ENCODE measurements at places on chromosomes 11 and 22. TPM values are rescaled to one million over a fixed set of nuclear protein-coding genes. Genes with fewer than 3 reads are reported as not detected.

The UBQLNL gene
- not detected for total RNA-seq

DNA sequence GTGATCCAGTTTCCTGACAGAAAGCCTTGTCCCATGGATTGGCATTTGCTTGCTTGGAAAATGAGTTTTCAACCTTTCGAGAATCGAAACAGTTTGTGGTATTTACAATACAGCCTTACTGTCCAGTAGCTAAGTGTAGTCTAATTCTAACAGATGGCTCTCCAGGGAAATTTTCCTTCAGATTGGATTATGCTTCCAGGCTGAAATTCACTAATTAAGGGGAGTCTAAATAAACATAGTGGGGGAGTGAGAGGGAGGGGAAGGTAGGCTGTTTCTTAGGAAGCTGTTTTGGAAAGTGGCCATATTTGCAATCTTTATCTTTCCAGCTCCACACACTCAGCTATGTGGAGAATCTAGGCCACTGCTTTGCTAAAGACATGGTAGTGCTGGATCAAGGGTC lies 81.3 kb downstream of the SYT9 start:
- no peak for DNase-seq

DNA sequence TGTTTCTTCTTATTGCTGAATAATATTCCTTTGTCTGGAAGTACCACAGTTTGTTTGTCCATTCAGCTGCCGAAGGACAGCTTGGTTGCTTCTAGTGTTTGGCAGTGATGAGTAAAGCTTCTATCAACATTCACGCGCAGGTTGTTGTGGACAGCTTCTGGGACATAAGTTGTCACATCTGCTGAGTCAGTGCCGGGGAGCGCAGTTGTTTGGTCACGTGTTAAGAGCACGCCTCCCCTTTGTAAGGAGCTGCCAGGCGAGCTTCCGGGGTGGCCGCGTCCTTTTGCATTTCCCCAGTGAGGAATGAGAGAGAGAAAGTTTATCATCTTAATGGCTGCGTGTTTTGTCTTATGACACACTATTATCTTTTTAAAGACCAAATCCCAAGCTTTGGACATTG lies 30.3 kb downstream of the SAMM50 start:
- no peak for DNase-seq

GRCh38 chr11:67022961-67023956 lies at the start of gene SYT12:
Gene SYT12, plus strand, starts transcription at chr11:67023134. Its CDS starts 7,011 bp downstream, at chr11:67030145.
- DNase-seq = peak; percentile 64

DNA sequence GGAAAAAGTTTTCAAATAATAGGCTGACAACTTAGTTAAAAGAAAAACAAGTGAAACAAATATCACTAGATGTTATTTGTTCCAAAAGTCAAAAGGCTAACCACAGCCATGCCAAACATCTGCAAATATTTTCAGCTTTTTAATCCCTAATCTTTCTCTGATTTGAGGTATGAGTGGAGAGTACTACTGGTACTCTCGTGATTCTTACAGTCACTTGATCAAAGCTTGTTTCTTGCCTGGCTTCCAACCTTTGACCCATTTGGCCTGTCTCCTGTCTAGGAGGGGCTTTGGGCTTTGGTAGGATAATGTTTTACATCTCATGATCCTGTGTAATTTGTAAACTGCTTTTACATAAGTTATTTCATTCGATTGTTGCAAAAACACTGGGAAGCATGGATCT lies 301.8 kb upstream of the SORL1-AS1 start:
- DNase-seq = no peak

GRCh38 chr11:130642994-130643393 lies 194.5 kb downstream of the ADAMTS15 start:
- no peak for DNase-seq

- DNase-seq = no peak
These were observed 31.8 kb downstream of the YPEL1 start for GRCh38 chr22:21703684-21704316.

GRCh38 chr11:20056950-20057943 lies 103.0 kb downstream of the DBX1 start:
- no peak for DNase-seq

The PGA4 gene
- total RNA-seq = not detected

DNA sequence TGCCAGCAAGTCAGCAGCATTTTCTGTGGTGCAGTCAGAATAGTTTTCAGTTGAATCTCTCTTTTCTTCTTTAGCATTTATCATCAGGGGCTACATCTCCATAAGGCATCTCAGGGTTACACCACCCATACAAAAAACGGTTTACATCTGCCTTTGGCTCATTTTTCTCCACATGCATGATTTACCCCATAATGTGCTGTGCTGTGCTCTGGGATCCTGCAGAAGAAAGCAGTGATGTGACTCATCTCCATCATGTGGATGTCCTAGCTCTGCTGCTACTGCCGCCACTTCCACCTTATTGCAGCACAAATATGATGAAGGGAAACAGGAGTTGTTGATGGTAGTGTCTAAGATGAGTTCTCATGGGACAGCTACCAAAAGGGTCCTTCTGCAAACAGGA lies 30.0 kb upstream of the CCDC179 start:
- no peak for DNase-seq

The CD81 gene
- 224 TPM for total RNA-seq

The PAAF1 gene
- total RNA-seq = 28.6 TPM

DNA sequence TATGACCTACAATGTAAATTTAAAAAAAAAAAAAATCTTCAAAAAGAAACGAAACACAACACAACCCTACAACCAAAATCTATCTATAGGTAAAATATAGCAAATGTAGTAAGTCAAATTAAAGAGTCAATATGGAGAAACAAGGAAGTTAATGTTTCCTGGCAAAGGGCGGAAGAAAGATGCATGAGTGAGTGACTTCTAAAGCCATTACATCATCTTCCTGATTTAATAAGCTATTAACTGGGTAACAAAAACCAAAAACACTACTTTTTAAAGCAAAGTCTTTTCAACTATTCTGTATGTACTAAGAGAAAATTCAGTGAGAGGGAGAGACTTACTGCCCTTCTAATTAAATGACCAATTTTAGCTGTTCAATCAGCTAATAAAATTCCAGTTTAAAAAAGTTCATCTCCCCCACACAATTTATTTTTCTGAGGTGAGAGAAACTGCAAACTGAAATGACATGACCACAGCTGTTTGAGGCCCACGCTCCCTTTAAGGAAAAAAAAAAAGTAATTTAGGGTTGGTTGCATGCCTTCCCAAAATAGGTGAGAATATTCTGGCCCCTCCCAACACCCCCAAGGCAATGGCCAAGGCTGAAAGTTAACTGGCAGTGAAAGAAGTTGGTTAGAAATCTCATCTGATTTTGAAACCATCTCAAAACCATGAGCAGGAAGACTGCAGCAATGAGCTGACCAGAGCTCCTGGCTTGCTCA lies 5.9 kb downstream of the SF1 start:
- DNase-seq = no peak

DNA sequence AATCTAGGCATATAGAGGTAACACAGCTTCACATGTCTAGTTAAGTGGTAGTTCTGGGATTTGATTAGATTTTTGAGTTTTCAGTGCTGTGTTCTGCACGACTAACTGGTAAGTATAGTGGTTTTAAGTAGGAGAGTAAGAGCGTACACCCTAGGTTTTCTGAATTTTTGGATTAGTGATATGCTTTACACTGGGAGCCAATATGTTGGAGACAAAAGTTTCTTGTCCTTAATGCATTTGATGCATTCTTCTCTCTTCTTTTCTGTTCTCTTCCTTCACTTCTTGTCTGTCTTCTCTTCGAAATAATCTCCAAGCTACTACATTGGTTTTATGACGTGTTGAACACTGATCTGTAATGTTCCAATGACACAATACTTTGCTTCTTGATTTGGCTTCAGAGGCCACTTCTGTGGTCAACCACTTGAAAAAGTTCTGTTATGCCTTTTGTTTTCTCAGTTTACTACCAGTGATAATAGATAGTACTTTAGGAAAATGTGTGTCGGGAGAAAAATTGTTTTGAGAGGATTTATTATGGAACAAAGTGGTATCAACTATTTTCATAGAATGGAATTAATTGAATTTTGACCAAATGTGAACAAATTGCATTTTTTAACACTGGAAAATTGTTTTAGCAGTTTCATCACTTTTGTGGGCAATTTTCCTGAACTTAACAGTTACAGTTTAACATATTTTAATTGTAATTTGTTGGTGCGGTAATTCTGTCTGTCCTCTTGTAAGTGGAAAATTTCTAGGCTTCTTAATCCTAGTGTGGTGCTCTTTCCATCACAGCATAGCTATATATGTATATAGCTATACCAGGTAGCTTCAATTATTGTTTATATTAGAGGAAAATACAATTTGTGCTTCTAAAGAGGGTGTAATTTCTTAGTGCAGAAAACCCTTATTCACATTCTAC lies 2.6 kb downstream of the PDE3B start:
- DNase-seq = peak; percentile 79

The TIRAP gene
- total RNA-seq = 11.4 TPM

The ZNF215 gene
- total RNA-seq = 3.4 TPM

- peak; percentile 78 for DNase-seq
These were observed 4.6 kb upstream of the CCDC188 start for GRCh38 chr22:20155330-20156041.

GRCh38 chr22:23279781-23280180 lies 99.5 kb downstream of the BCR start:
- DNase-seq = no peak

DNA sequence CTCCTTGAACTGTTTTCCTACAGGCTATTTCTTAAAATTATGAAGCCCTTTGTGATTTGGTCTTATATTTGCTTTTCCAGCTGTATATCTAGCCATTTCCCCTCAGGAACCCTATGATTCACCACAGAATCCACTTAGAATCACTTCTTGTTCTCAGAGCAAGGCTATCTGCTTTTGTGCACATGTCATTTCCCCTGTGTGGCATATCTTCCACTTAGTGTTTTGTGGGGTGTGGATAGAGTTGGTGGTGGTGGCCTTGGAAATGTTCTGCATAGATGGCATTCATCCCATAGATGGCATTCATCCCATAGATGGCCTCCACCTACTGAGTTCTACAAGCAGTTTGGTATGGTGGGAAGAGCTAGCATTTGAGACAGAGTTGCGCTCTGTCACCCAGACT lies 44.7 kb downstream of the SWAP70 start:
- no peak for DNase-seq

The REXO2 gene
- total RNA-seq = 99.5 TPM

DNA sequence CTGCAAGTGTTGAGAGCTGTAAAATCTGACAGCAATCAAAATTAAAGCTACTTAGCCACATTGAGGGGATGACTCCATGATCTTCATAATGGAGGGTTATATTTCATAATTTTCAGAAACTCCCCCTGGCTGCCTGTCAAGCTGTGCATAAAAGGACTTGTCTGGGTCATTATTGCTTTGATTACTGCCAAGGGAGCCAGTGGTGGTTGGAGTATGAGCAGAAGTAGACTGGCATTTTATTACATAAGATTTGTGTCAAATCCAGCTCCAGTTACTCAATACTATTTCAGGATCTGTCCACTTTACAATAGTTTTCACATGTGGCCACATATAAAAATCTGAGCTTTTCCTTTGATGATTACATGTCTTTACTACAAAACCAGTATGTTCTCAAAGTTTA lies 108.9 kb upstream of the SLC5A12 start:
- DNase-seq = no peak

GRCh38 chr11:63212742-63213141 lies 30.7 kb downstream of the SLC22A25 start:
- DNase-seq = peak; percentile 68

The OR2AG1 gene
- not detected for total RNA-seq

- DNase-seq = no peak
These were observed 421.0 kb downstream of the DYNC2H1 start for GRCh38 chr11:103530257-103530656.

All from activated CD4-positive, alpha-beta T cell treated with anti-CD3 and anti-CD28 coated beads, Interleukin-2, amount 10 ng/mL, durations not matched to agents 24 days and 14 days (primary cell).